ENCODE measurements at places on chromosomes 2 and 18. TPM values are rescaled to one million over a fixed set of nuclear protein-coding genes. Genes with fewer than 3 reads are reported as not detected.

GRCh38 chr2:47811668-47812067 is 28.7 kb downstream of the MSH6 start:
- no peak overlapping the region for H3K4me3 ChIP-seq
- H3K27me3 ChIP-seq, result no peaks in the 10 kb centered on the region
- peaks cover 44% of the 10 kb centered on the region for H3K36me3 ChIP-seq
- no peak overlapping the region for H3K27ac ChIP-seq
- peaks cover 16% of the 10 kb centered on the region for H3K4me1 ChIP-seq

- no peak overlapping the region for H3K4me3 ChIP-seq
- no peaks in the 10 kb centered on the region for H3K36me3 ChIP-seq
- H3K4me1 ChIP-seq, result peaks cover 12% of the 10 kb centered on the region
- H3K27me3 ChIP-seq, result no peaks in the 10 kb centered on the region
- no peak overlapping the region for H3K27ac ChIP-seq
- no peak for DNase-seq
Observed at GRCh38 chr2:234292205-234292961, 204.5 kb downstream of the ARL4C start.

DNA sequence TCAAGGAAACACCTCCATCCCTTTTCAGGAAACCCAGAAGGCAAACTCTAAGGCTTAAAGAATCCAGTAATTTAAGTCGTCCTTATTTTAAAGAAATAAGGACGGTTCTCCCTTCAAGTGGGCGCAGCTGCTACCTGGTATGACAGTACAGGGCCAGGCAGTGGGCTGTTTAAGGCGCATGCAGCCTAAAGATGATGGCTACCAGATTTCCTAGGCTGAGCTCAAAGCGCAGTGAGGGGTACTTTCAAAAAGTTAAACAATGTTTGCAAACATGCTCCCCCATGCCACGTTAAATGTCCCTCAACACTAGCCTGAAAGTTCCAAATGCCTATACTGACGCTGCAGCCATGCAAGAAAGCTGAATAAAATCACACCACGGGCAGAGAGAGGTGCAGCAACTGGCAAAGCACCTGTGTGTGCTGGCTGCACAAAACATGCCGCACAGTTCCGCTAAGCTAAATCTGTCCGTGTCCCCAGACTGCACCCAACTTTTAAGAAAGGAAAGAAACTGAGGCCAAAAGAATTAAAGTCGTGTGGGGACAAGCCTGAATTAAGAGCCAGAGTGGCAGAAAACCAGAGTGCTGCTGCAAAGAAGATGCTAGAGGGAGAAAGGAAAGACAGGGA is 583 bp downstream of the HIBCH start:
- peaks cover 26% of the 10 kb centered on the region for H3K4me1 ChIP-seq
- H3K36me3 ChIP-seq, result no peaks in the 10 kb centered on the region
- peak overlapping the region; percentile 95 for H3K4me3 ChIP-seq
- no peak for DNase-seq
- H3K27ac ChIP-seq, result no peak overlapping the region

DNA sequence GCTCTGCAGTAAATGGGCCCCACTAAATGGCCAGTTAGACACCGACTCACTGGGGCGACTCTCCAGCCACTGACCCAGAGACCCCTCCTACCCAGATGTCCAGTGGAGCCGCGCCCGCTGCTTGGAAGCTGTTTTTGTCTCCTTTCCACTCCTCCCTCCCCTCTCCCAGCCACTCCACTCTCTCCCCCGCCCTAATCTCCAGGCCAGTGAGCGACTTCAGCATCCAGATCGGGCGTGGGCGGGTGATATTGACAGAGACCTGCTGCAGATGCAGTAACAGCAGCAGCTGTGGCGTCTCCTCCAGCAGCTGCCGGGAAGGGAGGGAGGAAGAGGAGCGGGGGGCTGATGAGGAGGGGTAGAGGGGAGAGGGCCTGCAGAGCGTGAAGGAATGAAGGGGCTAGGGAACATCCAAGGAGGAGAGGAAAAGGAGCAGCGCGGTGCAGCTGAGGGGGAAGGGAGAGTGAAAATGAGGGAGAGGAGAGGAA is at the start of gene SCN7A:
Gene SCN7A, minus strand, starts transcription at position 110 of the 485 bp plus-strand sequence. CDS start 16,553 bp downstream, outside the sequence.
- no peaks in the 10 kb centered on the region for H3K4me1 ChIP-seq
- DNase-seq, result peak; percentile 23
- peaks cover 52% of the 10 kb centered on the region for H3K27me3 ChIP-seq

- DNase-seq, result no peak
- no peaks in the 10 kb centered on the region for H3K36me3 ChIP-seq
- no peaks in the 10 kb centered on the region for H3K27me3 ChIP-seq
- no peak overlapping the region for H3K27ac ChIP-seq
- H3K4me1 ChIP-seq, result peaks cover 23% of the 10 kb centered on the region
Observed at GRCh38 chr2:195408811-195409210, 248.2 kb upstream of the SLC39A10 start.

GRCh38 chr18:49846361-49846662 is 33.0 kb upstream of the ACAA2 start:
- H3K36me3 ChIP-seq, result no peaks in the 10 kb centered on the region
- H3K27ac ChIP-seq, result no peak overlapping the region

DNA sequence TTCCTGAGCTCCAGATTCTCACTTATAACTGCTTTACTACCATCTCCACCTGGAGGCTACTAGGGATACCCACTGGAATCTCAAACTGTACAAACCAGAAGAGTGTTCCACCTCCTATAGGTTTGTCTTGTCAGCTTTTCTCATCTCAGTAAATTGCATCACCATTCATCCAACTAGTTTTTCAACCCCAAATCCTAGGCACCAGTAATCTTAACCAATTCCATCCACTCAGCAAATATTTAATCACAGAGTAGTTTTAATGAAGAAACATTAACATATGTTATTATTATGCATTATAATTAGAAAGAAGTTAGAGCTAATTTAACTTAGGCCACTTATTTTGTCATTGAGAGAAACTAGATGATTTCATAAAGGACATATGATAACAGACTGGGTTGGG is 635.0 kb downstream of the DCDC2C start:
- no peak for DNase-seq
- H3K36me3 ChIP-seq, result no peaks in the 10 kb centered on the region
- no peaks in the 10 kb centered on the region for H3K27me3 ChIP-seq

GRCh38 chr2:109266496-109266895 is 137.5 kb downstream of the SH3RF3 start:
- peaks cover 10% of the 10 kb centered on the region for H3K4me1 ChIP-seq
- no peaks in the 10 kb centered on the region for H3K27me3 ChIP-seq
- no peaks in the 10 kb centered on the region for H3K36me3 ChIP-seq
- H3K27ac ChIP-seq, result no peak overlapping the region
- H3K4me3 ChIP-seq, result no peak overlapping the region

GRCh38 chr2:193482557-193482956 is 1287.8 kb upstream of the TMEFF2 start:
- H3K4me3 ChIP-seq, result no peak overlapping the region
- DNase-seq, result no peak
- H3K4me1 ChIP-seq, result no peaks in the 10 kb centered on the region

RGPD3 gene
- total RNA-seq, result 0.04 TPM

PMS1 gene
- total RNA-seq, result 15.1 TPM

SPP2 gene
- total RNA-seq, result not detected

NEU2 gene
- total RNA-seq, result 4.0 TPM

HOXD8 gene
- 1.9 TPM for total RNA-seq

LYG2 gene
- not detected for total RNA-seq

All from PC-3 (cell line).